ENCODE measurements at places on chromosomes 6 and 20.

GRCh38 chr6:53879608-53880007, 84.8 kb downstream of the LRRC1 start:
- no peak for DNase-seq

DNA sequence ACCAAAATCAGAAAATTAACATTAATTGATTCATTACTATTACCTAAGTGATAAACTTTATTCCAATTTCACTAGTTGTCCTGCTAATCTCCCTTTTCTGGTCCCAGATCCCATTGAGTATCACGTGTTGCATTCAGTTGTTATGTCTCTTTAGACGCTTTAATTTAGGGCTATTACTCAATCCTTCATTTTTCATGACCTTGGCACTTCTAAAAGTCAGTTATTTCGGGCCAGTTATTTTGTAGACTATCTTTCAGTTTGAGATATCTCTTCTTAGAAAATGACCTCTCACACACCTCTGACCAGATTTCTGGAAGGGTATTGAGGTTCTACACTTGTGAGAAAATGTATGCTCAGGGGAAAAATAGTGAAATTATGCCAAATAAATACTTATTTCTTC, 34.0 kb upstream of the TASP1 start:
- DNase-seq = no peak

- no peak for DNase-seq
Observed at GRCh38 chr6:5762561-5762968, 244.2 kb downstream of the NRN1 start.

DNA sequence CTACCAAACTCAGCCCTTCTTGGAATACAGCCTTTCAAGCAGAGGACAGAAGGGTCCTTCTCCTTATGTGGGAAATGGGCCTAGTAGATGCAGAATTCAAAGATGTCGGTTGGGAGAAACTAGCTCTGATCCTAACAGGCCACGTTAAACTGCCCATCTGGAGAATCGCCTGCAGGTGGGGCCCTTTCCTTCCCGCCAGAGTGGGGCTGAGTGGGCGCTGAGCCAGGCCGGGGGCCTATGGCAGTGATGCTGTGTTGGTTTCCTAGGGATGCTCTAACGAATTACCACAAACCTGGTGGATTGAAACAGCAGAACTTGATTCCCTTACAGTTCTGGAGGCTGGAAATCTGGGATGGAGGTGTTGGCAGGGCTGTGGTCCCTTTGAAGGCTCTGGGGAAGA, 9.1 kb downstream of the MAPK13 start:
- DNase-seq = peak; percentile 48

- no peak for DNase-seq
Observed at GRCh38 chr6:15518878-15519277, 143.9 kb downstream of the DTNBP1 start.

DNA sequence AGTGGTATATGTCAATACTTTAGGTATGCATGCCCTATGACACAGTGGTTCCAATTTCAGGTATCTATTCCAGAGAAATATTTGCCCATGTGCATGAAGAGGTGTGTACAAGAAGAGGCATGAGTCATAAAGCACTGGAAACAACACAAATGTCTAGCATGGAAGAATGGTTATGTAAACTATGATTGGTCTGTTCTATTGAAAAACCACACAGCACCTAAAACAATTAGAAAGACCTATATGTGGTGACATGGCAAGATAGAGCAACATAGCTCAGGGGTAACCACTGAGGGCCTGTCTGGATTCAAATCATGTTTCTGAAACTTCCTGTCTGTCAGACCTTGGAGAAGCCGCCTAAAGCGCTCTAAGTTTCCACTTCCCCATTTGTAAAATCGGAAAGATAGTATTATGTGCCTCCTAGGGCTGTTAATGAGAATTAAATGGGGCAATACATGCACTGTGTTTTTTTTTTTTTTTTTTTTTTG, 76.0 kb upstream of the SHLD1 start:
- DNase-seq = peak; percentile 30

GRCh38 chr6:169989594-169989993, 238.2 kb downstream of the ERMARD start:
- no peak for DNase-seq

DNA sequence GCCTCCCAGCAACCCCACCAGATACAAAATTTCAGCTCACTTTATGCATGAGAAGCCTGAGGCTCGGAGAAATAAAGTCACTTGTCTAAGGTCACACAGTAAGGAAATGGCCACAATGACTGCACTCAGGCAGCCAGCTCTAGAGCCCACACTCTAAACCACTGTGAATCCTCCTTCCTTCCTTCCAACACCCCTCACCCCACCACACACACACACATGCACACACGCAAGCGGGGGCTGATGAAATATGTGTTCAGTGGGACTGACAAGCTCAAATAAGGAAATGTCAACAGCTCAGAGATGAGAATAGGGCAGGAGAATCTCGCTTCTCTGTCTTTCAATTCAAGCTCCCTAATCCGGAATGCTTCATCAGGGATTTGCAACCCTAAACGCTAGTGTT, 6.0 kb upstream of the BPIFA1 start:
- DNase-seq = no peak

GRCh38 chr20:49186535-49187329, 1.4 kb downstream of the STAU1 start:
- peak; percentile 88 for DNase-seq

GRCh38 chr6:18420328-18420727, 33.2 kb downstream of the RNF144B start:
- DNase-seq = no peak

Data from erythroblast (primary cell).